Activated T-cell treated with anti-CD3 and anti-CD28 coated beads, Interleukin-2, amount 50 U/mL, for 72 hours (primary cell): ENCODE measurements at places on chromosomes 5 and 9.

DNA sequence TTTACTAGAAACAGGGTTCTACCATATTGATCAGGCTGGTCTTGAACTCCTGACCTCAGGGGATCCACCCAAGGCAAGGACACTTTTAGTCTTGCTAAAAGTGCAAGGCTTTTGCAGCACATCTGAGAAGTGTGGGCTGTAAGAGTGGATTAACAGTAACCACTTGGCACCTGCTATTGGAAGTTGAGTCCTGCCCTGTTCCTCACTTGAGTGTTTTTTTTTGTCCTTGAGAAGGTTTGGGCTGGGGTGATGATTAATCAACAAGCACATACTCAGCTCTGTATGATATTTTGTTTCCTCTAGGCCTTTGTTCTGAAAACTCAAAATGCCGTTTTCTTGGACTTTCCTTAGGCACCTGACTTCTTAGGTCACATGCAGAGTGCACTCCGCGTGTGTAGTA lies 37.4 kb downstream of the SNX30 start:
- no peak for DNase-seq

GRCh38 chr5:10111571-10111970 lies 138.1 kb downstream of the ATPSCKMT start:
- DNase-seq, result no peak

GRCh38 chr9:127077644-127077946 lies 44.8 kb downstream of the ANGPTL2 start:
- DNase-seq, result no peak

DNA sequence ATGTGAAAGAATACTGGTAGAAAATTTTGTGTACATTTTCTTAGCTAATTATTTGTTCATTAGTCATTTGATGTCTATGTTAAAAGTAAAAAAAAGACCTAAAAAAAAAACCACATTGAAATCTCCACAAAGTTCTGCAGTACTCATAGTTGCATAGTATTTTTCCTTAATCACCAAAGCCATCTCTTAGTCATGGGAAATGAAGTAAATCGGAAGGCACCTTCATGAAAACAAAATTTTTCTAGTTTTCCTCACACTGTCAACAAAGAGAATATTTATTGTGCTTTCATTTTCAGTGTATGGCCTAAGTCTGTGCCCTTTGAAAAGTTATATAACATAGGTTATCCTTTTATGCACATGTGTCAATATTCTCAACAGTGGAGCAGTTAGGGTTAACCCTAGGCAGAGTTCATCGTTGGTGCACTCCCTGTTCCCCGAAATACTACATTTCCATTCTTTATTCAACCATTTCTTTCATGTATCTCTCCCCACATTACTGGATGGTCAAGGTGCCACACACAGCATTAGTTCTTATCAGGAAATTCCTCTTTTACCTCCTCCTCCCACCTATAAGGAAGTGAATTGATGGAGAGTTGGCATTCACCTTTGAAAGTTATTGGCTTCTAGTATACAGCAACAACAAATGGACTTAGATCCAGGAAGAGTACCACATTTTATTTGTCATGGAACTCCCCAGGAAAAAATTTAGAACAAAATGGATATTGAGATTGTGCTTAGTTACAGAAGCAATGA lies 93.1 kb downstream of the NUDT12 start:
- no peak for DNase-seq

DNA sequence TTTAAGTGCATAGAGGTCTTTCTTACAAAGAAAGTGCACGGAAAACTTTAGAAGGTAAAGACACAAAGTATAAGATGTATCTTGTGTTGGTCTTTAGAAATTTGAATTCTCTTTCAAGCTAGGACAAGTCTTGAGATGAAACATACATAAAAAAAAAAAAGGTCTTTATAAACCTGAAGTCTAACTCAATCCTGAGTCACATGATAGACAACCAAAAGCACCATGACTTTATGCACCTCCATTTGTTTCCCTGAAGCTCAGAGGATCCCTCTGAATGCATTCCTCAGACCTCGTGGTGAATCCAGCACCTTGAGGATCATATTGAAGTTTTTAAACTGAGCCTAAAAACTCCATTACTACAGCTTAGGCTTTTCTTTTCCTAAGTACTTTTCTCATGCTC lies 91.8 kb downstream of the RAB3C start:
- no peak for DNase-seq

GRCh38 chr9:70152350-70152749 lies 106.4 kb upstream of the SMC5 start:
- DNase-seq, result no peak

GRCh38 chr5:179418972-179419371 lies 73.7 kb upstream of the ADAMTS2 start:
- DNase-seq, result no peak

DNA sequence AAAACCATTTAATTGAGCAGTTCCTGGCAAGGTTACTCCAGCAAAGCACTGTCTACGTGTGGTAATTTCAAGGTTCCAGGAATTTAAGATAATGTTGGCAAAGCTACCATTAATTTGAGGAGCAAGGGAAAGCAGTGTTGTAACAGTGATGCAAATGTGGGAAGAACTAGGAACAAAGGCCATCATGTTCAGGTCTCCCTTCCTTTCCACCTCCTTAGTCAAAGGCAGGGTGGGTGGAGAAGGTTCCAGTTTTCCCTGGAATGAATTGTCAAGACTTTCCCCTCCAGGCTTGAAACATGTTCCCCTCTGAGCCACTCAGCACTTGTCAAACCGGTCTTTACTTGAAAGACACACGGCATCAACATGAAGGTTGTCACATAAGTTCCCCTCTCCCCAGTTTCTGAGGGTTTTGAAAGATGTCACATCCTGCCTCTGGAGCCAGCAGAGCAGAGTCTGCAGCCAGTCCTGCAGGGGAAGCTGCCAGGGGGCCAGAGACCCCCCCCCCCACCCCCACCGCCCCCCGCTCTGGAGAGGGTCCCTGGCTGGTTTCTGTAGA lies 226.0 kb downstream of the GAS1 start:
- DNase-seq, result no peak

GRCh38 chr5:173420108-173420507 lies 91.9 kb upstream of the STC2 start:
- no peak for DNase-seq

DNA sequence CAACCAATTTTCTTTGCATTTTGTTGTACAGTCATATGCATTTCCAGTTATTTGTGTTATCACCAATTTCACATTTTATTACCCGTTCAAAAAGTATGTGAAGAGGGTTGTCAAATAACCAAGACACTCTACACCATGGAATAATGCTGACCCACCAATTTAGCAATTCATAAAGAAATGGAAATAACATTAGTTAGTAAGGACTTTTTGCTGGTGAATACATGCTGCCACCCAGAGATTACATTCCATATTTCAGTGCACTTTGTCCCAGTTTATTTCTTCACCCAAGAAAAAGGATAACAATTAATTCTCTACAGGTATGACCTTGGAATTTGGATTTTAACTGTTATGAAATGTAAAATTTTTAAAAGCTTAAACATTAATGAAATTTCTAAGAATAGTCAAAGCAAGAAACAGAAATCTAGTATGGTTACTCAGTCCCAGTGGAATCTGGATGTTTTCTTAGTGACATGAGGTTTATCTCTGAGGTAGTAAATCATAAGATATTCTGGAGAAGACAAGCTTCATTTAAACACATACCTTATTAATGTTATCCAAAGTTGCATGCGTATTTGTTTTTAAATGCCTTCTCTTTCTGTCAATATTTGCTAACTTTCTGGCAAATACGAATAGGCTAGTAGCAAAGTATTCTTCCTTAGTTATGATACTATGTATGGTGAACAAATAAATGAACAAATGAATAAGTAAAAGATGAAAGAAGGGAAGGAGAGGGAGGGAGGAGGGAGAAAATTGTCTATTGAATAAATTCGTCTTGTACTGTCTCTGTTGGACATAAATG lies 100.6 kb downstream of the CETN3 start:
- DNase-seq, result no peak

DNA sequence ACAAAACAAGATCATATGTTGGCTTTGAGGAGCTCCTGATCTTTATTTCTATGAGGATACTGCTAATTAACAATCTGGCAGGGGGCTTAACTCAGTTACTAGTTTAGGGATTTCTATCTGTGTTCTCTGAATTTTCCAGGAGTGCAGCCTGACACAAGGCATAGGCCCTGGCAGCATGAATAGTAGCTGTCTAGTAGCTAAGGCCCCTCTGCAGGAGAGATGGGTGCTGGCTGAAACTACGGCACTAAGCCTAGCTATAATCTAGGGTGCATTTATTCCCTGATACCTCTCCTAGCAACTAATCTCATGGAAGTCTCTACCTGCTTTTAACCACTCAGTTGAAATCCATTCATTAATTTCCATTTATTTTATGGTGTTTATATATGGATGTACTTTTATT lies 268.2 kb downstream of the TMEM232 start:
- DNase-seq, result no peak

DNA sequence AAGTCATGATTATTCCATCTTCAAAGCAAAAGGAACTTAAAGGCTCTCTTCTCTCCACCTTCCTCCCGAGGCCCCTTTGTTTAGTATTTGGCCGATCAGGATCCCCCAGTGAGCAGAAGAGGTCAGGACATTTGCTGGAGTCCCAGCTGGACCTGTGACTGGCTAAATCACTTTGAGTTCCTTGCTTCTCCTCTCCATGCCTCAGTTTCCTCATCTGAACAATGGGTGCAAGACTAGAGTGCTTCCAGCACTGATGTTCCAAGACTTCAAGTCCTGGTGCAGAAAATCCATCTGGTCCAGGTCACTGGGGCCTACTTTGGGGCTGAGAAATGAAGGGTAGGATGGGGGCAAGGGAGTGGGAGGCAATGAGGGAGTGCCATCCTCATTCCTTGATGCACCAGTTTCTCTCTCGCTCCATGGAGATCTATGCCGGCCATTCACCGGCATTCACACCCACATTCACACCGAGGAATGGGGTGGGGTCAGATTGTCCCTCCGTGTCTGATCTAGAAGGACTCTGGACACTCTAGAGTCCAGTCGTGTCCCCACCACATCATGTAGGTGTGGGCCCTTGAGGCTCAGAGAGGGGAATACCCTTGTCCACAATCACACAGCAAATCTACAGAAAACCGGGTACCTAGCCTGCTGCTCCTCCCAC lies 38.7 kb upstream of the IL17B start:
- DNase-seq, result no peak

GRCh38 chr5:144510845-144511579 lies 340.3 kb downstream of the KCTD16 start:
- DNase-seq, result no peak

DNA sequence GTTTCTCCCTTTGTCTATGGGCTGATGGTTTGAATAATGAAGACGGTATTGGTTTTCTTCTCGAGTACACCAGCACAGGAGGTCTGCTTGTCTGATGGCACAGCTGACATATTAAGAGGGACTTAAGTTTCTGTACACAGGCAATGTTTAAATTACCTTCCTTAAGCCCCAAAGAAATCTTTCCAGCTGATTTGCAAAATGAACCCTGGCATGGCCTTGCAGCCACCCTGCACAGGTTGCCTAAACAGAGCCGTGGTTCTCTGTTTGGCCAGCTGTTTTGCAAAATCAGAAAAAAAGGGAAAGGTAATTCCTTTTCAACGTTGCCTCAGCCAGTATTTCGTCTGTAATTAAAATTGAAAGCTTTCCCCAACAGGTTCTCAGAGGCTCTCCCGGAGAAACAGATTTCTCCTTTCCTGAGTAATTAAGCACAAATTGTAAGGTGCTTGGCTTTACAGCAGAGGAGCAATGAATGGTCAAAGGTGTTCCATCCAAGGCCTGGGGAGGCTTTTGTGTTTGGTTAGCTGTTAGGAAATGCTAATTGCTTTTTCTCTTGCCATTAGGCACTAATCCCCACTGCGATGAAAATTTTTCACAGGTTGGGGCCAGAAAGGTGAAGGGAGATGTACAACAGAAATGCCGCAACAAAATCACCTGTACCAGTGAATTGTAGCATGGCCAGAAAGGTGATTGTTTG lies 138.9 kb downstream of the RASEF start:
- DNase-seq, result no peak

DNA sequence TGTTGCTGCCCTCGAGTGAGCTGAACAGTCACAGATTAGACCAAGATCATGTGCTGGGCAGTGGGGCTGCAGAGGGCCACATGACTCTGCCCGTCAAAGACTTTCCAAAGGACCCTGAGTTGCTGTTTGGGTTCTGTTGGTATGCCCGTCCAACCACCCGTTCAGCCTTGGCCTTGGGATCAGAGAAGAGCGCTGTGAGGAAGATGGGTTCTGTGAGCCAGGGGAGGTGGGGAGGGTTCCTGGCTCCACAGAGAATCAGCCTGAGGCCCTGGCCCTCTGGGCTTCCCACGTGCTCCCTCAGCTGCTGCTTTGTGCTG lies 72.6 kb downstream of the RGS3 start:
- no peak for DNase-seq

DNA sequence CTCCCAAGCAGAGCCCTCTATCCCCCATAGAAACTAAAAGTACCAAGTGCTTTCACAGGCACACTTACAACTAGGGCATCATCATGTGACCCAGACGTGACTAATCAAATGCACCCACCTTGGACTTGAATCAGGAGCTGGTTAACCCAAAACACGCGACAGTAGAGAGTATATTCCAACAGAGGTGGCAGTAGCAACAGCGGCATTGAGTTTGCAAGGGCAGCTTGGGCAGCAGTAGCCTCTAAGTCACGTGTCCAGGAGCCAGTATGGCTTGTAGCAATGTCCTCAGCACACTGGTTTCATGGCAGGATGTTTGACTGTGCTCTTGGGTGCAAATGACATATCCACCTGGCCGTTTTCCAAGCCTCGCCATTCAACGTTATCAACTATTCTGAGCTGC lies 73.4 kb upstream of the DNAH5 start:
- DNase-seq, result no peak

DNA sequence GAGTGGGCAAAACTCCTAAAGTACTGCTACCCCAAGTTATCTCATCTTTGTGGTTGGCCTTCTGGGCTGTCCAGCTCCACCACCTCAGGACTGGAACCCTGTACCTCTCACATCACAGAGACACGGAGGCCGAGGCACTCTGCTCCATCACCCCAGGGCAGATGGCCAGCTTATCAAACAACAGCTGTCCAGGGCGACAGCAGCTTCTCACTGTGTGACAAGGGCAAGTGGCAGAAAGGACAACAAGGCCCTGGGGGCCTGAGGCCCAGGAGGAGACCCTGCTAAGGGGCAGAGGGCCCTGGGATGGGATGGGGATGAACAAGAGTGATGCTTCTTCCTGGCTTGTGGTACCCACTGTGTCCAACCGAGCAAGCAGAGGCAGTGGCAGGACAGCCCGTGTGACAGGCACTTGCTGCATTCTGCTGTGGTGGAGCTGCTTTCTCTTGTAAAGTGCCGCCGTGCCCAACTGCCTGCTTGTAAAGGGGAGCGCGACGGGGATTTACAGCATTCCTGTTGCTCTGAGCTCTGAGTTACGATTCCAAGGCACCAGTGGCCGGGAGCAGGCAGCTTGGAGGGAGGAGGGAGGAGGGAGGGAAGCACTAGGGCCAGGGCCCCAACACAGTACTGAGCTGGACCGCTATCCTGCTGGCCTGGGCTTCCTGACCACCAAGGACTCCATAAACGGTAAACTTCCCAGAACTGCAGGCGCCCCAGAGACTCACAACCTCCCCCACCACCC lies 71.2 kb downstream of the SHB start:
- no peak for DNase-seq

DNA sequence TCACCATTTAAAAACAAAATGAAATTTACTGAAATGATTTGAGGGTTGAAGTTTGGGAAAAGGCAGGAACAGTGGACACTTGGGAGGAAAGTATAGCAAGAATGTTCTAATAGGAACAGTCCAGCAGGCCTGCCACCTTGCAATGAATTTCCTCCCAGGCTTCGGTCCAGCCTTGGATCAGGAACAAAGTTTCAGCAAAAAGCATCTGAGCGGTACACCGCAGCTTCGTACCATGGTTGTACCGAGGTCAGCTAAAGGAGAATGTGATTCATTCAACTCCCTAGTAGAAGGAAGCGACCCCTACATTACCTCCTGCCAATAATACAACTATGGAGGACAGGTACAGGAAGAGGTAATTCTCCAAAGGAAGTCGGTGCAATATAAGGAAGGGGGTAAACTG lies 111.4 kb downstream of the ENC1 start:
- no peak for DNase-seq
